ENCODE measurements at places on chromosomes 3 and 15.
A peak's percentile ranks its signal among the peaks of the same experiment; 100 is the strongest.

- no peak for DNase-seq
Measured at GRCh38 chr15:92524874-92525565, 130.6 kb downstream of the FAM174B start.

- DNase-seq: no peak
Measured at GRCh38 chr3:6994081-6994668, 133.3 kb downstream of the GRM7 start.

- no peak for DNase-seq
Measured at GRCh38 chr3:65875393-65876027, 163.2 kb downstream of the MAGI1 start.

- DNase-seq: no peak
Measured at GRCh38 chr3:66237552-66237951, 16.8 kb downstream of the SLC25A26 start.

GRCh38 chr3:145359040-145359439 is 801.9 kb downstream of the PLOD2 start:
- no peak for DNase-seq

DNA sequence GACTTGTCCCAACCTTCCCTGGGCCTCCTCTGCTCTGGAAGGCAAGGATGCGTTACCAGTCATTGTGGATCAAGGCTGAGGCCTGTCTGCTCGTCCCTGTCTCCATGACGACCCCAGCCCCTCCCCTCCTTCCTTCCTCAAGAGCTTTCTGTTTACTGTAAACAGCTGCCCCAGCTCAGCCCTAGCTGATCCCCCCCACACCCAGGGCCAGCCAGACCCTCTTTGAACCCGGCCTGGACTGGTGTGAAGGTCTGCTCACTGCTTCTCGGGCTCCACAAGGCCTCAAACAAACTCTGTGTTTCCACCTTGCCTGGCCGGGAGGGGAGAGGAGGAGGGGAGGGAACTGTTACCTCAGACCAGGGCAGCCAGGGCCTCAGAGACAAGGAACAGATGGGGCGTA is 16.9 kb downstream of the VPS18 start:
- no peak for DNase-seq

DNA sequence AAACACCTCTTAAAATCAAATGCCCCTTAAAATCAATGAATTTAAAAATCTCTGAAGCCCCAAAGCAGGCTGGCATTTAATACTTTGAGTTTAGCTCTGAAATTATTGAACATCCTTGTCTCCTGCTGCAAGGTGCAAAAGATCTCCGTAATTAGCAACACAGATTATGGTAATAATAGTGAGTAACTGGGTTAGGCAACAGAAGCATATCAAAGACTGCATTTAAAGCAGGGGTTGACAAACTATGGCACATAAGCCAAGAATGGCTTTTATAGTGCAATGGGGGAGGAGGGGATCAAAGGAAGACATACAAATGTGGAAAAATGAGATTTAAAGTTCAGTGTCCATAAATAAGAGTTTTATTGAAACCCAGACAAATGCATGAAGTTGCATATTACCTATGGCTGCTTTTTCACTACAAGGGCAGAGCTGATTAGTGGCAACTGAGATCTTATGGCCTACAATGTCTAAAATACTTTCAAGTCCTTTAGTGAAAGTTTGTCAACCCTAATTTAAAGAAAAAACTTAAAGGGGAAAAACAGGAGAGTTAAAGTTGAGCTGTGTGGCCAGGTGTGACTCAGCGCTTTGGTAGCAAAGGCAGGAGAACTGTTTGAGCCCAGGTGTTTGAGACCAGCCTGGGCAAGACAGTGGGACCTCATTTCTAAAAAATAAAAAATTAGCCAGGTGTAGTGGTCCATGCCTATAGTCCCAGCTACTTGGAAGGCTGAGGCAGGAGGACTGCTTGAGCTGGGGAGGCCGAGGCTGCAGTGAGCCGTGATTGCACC is 157.6 kb downstream of the TBL1XR1 start:
- no peak for DNase-seq

DNA sequence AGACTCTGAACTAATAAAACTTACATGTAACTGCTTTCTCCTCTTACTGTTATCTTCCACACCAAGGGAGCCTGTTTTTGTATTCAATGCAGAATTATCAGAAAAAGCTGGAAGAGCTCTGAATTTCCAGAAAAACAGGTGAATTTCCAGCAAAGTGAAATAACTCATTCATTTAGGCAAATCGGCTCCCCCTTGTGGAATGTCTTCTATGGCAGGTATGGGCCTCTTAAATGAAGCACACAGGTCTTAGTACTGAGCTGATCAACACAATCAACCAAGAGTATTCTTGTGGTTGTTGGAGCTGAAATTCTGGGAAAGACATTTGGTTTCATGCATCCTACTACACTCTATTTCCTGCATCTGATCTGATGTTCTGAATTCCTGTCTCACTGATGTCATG is 31.0 kb upstream of the PTPRG start:
- DNase-seq: no peak

GRCh38 chr3:51966922-51967383 is 301 bp downstream of the PCBP4 start:
- peak; percentile 30 for DNase-seq

DNA sequence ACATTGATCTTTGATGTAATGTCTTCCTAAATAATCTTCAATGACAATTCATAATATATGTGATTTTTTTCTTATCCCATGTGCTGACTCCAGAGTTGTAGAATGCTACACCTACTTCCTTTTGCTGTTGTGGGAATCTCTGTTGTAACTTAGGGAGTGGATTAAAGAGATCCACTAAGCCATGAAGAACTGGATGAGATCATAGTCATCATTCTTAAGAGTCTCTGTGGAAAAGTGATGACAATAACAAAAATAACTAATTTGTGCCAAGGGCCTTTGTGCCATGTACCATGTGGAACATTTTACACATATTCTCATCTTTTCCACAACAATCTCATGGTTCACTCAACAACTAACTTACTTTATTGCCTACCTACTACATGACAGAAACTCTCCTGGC is 162.9 kb upstream of the PDZRN3 start:
- DNase-seq: no peak

DNA sequence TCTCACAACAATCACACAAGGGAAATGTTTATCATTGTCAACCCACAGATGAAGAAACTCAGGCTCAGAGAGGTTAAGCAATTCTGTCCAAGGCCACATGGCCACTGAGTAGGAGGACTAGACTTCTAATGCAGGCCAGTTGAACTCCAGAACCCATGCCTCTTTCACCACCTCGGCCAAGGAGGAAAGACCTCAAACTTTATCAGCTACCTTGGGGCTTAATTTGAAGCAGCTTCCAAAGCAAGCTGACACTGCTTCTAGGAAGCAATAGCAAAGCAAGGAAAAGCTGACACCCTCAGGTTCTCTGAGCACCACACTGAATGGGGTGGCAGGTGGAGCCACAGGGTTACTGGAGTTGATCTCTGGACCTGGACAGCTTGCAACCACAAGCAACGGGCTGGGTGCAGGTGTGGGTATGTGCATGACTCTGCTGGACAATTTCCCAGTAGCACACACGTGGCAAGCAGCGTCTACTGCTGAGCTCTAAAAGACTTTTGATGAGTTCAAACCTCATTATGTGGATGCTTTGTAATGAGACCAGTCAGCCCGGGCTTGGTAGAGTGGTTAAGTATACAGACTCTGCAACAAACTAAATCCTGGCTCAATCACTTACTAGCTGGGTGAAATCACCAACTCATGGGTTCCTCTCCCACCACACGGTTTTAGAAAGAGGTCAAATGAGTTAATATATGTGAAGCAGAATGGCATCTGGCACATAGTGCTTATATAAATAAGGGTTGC is 23.1 kb downstream of the CCNL1 start:
- DNase-seq: no peak

DNA sequence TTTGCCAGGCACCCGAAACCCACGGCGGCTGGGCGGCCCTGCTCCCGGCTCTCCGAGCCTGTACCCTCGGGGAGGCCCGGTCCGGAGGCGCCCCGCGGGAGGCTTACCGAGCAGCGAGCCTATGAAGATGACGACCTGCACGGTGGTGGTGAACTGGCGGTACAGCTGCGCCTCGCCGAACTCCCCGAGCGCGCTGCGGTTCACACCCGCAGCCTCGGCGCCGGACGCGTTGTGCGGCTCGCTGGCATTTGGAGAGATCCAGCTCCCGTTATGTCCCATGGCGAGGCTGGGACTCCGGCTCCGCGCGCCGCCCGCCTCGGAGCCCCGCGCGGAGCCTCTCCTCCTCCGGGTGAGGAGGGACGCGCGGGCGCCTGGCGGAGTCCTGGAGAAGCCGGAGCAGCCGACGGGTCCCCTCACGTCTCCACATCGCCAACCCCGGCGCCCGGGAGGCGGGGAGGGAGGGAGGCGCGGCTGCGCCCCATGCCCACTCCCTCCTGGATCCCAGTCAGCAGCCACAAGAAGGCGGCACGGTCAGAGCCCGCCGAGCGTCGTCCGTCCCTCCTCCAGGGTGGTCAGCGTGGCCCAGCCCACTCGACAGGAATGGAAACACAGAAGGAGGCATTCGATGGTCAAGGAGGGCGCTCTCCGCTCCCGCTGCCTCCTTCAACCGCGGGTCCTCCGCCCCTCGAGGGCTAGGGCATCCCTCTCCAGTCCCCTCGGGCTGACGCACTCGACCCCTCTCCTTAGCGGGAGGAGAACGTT is at the start of gene GPR176:
GPR176 (minus strand) TSS at position 519 of the 762 bp plus-strand sequence; CDS start at position 279, 240 bp downstream.
- peak; percentile 32 for DNase-seq

DNA sequence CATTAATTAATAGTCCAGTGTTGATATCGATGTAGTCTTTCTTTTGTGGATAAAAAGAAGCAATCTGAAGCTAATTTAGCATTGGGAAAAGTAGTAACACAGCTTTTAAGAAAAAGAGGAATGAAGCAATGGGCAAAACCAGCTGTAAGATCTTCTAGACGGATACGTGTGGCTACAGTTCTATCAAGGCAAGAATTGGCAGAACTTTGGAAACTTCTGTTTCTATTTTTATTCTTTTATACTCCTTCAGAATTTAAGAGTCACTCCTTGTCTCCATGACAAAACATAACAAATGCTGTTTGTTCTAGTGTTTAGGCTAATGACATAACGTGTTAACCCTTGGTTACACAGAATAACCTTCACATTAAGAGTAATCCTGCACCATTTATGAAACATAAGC is 289.2 kb downstream of the ROBO2 start:
- DNase-seq: no peak

GRCh38 chr3:155435821-155436220 is 142.3 kb upstream of the STRIT1 start:
- DNase-seq: no peak

DNA sequence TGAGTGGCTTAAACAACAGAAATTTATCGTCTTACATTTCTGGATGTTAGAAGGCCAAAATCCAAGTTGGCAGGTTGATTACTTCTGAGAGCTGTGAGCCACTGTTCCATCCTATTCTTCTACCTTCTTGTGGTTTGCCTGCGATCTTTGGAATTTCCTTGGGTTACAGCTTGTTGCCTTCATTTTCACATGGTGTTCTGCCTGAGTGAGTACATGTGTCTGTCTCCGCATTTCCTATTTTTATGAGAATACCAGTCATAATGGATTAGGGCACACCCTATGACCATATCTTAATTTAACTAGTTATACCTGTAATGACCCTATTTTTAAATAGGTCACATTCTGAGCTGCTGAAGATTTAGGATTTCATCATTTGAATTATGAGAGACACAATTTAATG is 294.3 kb downstream of the CNTN4 start:
- no peak for DNase-seq

GRCh38 chr15:48905847-48906246 is 27.9 kb downstream of the EID1 start:
- no peak for DNase-seq

- no peak for DNase-seq
Measured at GRCh38 chr3:151393146-151393830, 8.7 kb upstream of the P2RY12 start.

GRCh38 chr3:153216928-153217327 is 54.9 kb downstream of the RAP2B start:
- DNase-seq: no peak

DNA sequence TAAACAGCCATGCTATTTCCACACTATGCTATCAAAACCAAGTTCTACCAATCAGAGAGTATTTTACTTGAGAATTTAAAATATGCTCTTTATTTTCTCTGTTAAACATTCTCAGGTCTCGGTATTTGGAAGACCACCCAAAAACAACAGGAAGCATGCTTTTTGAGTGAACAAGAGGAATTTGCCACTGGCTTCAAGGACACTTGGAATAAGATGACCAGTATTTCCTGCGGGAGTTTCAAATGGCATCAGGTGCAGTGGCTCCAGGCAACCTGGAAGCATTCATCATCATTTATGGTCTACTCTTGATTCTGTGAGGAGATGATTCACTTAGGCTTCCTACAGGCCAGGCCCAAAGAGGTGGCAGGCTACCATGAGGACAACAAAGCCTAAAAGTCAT is 305.7 kb upstream of the ATP11B start:
- DNase-seq: no peak

DNA sequence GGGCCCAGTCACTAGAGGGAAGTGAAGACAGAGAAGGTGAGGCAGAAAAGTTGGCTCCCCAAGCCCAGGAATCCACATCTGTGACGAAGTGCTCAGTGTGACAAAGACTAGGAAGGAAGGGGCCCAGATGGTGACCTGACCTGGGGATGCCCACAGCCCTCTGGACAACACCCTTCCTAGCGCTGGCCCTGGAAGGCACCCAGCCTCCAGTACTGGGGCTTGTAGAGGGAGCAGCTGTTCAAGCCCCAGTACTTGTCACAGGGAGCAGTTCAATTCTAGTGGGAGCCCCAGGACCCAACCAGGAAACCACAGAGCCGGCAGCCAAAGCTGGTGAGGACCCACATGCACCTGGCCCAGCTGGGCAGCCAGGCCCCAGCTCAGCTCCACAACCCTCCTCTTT is 190.8 kb downstream of the XXYLT1 start:
- DNase-seq: no peak

- no peak for DNase-seq
Measured at GRCh38 chr3:98647197-98647596, 53.8 kb upstream of the CPOX start.

GRCh38 chr3:149480326-149481017 is 6.0 kb downstream of the TM4SF4 start:
- no peak for DNase-seq

GRCh38 chr3:196646666-196647216 is 7.2 kb downstream of the NRROS start:
- no peak for DNase-seq

GRCh38 chr3:158471639-158472294 is 99.2 kb upstream of the MLF1 start:
- no peak for DNase-seq

DNA sequence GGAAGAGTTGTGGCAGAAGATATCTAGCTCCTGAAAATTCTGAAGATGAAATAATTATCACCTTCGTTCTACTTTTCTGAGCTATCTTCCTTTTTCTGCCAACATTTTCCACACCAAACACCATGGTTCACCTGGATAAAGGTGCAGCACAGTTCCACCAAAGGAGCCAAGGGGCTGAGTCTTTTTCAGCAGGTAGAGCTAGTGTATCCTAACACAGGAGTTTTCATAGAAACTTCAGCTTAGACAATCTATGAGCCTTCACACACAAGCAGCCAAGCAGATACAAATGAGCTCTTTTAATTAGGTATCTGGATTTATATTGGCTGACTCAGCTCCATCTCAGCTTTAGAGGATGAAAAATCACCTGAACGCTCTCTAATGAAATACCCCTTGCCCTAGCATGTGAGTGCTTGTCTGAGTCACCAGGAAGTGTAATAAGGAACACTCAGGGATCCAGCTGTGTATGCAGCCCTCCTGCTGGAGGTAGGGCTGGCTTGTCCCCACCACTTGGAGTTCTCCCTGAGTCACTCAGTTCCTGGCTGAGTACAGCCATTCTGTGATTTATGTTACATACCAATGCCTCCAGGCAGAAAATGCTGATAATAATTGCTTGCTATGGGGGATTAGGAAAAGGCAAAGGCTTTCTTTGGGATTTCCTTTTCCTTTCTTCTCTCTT is 385.7 kb downstream of the LSAMP start:
- DNase-seq: no peak
